ENCODE measurements at places on chromosomes 16 and 17.

DNA sequence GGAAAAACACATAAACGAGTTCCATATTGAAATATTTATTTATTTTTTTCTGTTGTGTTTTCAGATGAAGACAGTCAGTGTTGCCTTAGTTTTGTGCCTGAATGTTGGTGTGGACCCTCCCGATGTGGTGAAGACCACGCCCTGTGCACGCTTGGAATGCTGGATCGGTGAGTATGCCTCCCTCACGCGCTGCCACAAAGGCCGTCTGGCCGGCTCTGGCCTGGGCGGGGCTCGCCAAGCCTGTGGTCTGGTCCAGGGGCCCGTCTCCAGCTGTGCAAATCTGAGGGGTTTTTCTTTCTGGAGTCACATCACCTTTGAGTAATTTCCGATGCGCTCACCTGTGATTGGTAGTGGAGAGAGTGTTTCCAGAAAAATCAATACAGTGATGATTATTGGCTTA is 81.0 kb downstream of the RPTOR start:
- no peak for DNase-seq

DNA sequence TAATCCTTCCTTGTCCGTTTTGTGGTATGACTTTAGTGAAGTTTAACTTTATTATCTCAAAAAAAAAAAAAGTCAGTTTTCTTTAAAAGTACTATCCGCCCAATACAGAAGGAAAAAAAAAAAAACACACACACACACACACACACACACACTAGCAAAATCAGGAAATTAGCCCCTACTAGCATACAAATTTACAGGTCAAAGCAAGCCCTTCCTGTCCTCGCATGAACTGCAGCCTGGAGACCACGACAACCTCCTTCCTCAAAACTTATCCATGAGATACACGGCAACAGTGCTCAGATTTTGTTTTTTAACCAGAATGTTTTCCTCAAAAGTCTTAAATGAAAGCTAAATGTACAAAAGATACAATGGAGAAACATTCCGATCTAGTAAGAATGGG is 16.2 kb downstream of the NCOR1 start:
- DNase-seq, result no peak

- DNase-seq, result no peak
Measured at GRCh38 chr16:70418993-70419318, 19.9 kb downstream of the ST3GAL2 start.

DNA sequence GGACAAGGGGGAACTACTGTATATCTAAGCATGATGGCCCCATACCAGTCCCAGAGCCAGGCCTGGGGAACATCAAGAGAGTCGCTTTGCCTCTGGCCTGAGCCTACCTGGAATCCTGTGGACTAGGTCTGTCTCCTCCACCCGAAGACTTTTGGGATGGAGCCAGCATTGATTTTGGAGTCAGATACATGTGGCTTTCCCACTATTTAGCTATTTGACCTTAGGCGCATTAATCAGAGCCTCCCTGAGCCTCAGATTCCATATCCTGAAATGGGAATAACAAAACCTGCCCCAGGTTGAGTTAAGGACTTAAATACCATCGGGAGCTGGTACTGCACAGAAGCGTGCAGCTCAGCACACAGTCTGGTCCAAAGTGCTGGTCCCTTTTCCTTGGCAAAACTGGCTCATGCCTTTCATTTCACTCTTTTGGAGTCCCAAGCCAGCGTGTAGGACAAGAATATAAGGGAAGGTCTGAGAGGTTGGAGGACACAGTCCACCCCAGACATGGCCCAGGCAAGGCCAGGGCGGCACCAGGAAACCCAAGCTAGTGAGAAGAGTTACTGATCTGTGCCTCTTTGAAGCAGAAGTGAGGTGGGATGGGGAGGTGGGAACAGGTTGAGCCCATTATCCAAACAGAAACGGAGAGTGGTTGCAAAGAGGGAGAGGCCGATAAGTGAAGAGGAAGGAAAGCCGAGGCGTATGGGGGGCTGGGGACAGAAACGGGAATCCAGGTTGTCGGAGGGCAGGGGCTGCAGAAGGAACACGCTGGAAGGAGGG is 986 bp downstream of the FA2H start:
- DNase-seq, result no peak
